ENCODE measurements at places on chromosomes 6 and 20.

GRCh38 chr6:134817448-134817847 lies 132.5 kb downstream of the ALDH8A1 start:
- no peak for DNase-seq

DNA sequence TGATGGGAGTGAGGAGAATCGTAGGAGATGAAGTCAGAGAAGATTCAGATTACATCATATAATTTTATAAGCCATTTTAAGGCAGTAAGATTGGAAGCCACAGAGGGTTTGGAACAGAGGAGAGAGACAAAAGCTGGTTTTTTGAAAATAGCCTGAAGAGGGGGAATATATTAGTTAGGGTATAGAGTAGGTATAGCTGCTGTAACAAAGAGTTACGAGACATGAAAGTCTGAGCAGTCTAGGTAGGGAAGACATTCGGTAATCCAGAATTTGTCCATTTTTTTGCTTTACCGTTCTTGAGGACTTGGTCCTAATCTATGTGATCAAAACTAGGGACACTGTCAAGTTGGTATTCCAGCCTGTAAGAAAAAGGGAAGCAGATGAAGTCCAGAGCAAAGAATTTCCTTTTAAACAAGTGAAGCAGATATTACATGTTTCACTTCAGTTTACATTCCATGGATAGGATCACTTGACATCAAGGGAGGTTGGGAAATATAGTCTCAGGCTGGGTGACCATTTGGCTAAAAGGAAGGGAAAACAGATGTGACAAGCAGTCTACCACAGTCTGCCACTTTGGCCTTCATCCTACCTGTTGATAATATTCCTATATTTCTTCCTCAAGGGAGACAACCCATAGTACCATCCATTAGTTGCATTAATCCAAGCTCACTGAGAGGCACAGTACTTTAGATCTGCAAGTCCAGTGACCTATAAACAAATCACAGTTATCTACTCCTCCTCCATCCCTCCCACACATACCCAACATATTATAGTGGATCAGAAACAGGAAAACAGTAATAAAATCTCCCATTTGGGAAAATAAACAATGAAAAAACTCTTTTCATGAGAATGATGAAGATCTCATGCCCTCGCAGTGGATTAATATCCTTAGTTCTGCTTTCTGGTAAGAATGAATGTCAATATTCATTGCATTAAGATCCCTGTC lies 10.2 kb downstream of the FAM135A start:
- DNase-seq, result no peak

- no peak for DNase-seq
Measured at GRCh38 chr6:16129623-16130401, 926 bp downstream of the MYLIP start.

GRCh38 chr6:166956444-166957086 lies at the start of gene RNASET2:
Gene RNASET2 (minus strand): TSS chr6:166956550. CDS start chr6:166956182, 368 bp downstream.
- DNase-seq, result peak; percentile 8

- no peak for DNase-seq
Measured at GRCh38 chr6:133753756-133754155, 135.2 kb upstream of the TCF21 start.
